CD4-positive, alpha-beta T cell (primary cell): ENCODE measurements at places on chromosomes 16 and 17.
A peak's percentile ranks its signal among the peaks of the same experiment; 100 is the strongest.

DNA sequence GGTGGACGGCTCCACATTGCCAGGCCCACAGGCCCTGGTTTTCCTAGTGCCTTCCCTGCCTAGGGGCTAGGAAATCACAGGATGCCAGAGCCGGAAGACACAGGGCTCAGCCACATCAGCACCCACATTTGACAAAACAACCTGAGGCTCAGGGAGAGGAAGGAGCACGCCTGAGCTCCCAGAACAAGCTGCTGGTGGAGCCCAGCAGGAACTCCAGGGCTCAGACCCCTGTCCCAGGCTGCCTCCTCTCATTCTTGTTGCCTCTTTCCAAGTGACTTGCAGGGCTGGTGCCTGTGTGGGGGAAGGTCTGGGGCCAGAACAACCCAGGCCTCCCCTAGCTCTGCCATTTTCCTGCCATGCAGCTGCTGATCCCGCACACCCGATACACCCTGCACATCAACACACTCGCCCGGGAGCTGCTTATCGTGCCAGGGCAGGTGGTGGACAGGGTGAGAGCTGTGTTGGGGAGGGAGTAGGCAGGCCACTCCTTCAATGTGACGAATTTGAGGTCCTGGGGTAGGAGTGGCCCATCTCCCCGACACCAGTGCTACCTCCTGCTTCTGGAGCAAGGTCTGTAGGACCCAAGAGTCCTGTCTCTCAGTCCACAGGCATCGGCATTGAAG is 7.6 kb downstream of the ALOX15B start:
- H3K27me3 ChIP-seq, result no peaks in the 10 kb centered on the region
- H3K4me3 ChIP-seq, result no peak overlapping the region
- no peaks in the 10 kb centered on the region for H3K4me1 ChIP-seq
- DNase-seq, result no peak
- H3K36me3 ChIP-seq, result no peaks in the 10 kb centered on the region
- no peak overlapping the region for H3K27ac ChIP-seq

GRCh38 chr17:76670020-76670717 is 26.6 kb upstream of the ST6GALNAC1 start:
- peak overlapping the region; percentile 81 for H3K27ac ChIP-seq
- DNase-seq, result no peak
- H3K27me3 ChIP-seq, result no peaks in the 10 kb centered on the region
- peaks cover 30% of the 10 kb centered on the region for H3K4me1 ChIP-seq
- no peak overlapping the region for H3K4me3 ChIP-seq

DNA sequence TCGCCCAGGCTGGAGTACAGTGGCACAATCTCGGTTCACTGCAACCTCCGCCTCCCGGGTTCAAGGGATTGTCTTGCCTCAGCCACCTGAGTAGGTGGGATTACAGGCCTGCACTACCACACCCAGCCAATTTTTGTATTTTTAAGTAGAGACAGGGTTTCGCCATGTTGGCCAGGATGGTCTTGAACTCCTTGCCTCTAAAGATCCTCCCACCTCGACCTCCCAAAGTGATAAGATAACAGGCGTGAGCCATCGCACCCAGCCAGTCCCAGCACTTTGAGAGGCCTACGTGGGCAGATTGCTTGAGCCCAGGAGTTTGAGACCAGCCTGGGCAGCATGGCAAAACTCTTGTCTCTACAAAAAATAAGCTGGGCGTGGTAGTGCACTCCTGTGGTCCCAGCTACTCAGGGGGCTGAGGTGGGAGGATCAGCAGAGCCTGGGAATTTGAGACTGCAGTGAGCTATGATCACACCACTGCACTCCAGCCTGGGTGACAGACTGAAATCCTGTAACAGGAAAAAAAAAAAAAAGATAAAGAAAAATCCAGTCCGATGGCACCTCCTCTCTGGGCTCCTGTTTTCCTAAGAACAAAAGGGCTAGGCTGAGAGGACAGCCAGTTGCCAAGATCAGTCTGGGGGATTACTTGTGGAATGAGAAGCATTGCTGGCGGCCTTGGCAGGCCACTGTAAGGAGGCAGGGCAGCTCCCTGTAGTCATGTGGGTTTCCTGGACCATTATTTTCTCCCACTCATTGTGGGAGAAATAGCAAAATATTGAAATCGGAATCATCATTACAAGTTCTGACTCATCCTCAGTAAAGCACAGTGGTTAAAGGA is 3.0 kb upstream of the PIPOX start:
- H3K4me3 ChIP-seq, result no peak overlapping the region
- H3K27me3 ChIP-seq, result no peaks in the 10 kb centered on the region
- H3K27ac ChIP-seq, result no peak overlapping the region
- H3K36me3 ChIP-seq, result no peaks in the 10 kb centered on the region
- no peak for DNase-seq

GRCh38 chr17:2685696-2686095 is 25.9 kb downstream of the CLUH start:
- no peak for DNase-seq
- H3K27ac ChIP-seq, result no peak overlapping the region
- H3K4me1 ChIP-seq, result peaks cover 29% of the 10 kb centered on the region
- H3K36me3 ChIP-seq, result peaks cover 41% of the 10 kb centered on the region
- no peaks in the 10 kb centered on the region for H3K27me3 ChIP-seq
- no peak overlapping the region for H3K4me3 ChIP-seq

DNA sequence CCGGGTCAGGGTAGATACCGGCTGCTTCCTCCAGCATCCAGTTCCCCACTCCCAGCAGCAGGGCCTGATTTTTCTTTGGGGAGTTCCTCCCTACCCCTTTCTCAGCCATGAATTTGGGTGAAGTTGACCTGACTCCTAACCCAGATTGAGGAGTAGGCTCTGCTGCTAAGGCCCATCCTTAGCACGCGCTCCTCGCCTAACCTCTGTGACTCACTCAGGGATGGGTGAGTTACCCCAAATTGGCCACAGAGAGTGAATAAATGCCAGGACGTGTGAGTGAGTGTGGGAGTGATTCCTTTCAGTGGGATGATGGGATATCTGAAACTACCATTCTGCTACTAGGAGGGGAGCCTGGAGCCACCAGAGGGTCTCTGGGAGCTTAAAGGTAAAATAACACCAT is 28.9 kb upstream of the ABCC12 start:
- no peak overlapping the region for H3K27ac ChIP-seq
- H3K4me3 ChIP-seq, result no peak overlapping the region
- H3K36me3 ChIP-seq, result no peaks in the 10 kb centered on the region
- DNase-seq, result no peak

- no peak overlapping the region for H3K27ac ChIP-seq
- H3K4me1 ChIP-seq, result peaks cover 43% of the 10 kb centered on the region
- DNase-seq, result no peak
- H3K4me3 ChIP-seq, result no peak overlapping the region
Measured at GRCh38 chr16:50310308-50311133, 44.2 kb downstream of the ADCY7 start.

- peaks cover 20% of the 10 kb centered on the region for H3K4me1 ChIP-seq
- H3K27ac ChIP-seq, result peak overlapping the region; percentile 77
- peak overlapping the region; percentile 92 for H3K4me3 ChIP-seq
- H3K36me3 ChIP-seq, result peaks cover 38% of the 10 kb centered on the region
Measured at GRCh38 chr16:23557779-23558702, 514 bp downstream of the UBFD1 start.

DNA sequence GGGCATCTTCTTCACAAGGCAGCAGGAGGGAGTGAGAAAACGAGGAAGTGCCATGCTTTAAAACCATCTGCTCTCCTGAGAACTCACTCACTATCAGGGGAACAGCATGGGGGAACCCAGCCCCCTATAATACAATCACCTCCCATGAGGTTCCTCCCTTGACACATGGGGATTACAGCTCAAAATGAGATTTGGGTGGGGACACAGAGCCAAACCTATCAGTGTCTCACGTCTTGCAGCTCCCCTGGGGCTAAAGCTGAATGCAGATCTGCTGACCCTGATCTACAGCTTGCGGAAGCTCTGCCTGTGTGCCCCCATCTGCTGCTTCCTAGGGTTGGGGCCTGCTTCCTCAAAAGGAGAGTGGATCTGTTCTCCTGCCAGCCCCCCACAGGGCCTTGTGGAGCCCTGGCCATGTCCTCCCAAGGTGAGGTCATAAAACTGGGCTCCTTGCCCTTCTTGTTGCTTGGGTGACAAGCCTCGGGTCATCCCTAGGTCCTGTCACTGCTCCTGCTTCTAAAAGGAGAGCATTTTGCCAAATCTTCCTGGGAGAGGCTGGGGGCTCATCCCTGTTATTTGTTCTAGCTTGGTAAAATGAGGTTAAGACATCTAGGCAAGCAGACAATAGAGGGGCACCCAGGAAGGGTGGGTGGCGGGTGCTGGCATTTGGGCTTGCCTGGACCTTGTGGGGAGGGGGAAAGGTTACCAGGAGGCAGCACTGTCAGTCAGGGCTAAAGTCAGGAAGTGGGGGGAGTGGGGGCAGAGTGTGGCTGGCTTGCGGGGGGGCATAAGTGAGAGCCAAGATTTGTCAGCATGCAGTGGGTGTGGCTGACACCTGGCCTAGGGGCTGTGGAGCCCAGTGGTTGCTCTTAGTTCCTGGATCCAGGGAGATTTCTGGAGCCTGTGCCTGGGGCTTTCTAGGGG is 16.0 kb downstream of the KRT33A start:
- peak; percentile 37 for DNase-seq
- peaks cover 56% of the 10 kb centered on the region for H3K4me1 ChIP-seq
- H3K27ac ChIP-seq, result no peak overlapping the region
- no peak overlapping the region for H3K4me3 ChIP-seq

DNA sequence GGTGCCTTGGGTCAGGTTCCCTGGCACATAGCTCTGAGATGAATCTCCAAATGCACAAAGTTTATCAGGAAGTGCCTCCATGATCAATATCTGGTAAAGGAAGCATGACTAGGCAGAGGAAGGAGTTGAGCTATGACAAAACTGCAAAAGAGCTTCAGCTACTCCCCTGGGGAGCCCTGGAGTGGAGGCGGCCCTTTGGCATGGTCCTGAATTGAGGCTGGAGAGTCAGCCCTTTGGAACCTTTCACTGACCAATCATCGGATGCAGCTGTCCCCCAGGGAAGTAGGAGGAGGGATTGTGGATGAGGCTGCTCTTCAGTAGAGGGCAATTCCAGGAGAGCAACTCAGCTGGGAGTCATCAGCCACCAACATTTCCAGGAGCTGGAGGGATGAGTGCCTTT is 46.1 kb upstream of the NLRP1 start:
- no peak for DNase-seq
- no peaks in the 10 kb centered on the region for H3K36me3 ChIP-seq
- H3K27me3 ChIP-seq, result peaks cover 12% of the 10 kb centered on the region
- no peak overlapping the region for H3K4me3 ChIP-seq

DNA sequence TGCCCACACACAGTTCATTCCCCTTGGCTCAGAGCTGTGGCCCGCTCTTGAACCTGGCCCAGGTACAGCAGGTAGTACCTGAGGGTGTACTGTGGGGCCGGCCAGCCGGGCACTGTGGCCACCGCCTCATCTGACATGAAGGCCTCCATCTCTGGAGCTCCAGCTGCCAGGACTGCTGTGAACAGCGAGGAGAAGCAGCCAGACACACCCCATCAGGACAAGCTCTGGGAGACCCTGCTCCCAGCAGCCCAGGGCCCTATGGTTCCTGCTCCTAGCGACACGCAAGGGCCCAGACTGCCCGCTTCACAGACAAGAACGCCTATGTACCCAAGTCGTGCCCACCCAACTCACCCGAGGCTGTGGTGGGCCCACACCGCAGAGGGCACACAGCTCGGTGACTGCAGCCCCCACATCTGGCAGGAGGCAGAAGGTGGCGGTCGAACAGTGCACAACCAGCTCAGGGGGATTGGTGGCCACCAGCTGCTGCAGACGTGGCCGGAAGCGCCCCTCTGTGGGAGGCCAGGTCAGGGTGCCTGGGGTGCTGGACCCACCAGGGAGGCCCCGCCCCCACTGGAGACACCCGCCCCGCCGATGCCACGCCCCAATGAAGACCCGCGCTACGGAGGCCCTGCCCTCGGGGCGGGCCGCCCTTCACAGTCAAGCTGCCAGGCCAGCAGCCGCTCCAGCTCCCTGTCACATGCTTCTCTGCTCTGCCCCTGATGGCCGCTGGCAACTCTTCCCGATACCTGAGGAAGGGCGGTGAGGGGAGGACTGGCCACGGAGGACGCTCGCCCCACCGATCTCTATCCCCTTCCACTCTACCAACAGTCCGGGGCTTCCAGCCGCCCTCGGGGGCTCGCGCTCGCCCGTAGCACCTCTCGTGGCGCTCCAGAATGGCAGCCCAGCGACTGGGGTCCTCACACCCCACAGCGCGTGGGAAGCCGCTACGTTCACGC is 1.1 kb upstream of the STUB1 start:
- peak overlapping the region; percentile 24 for H3K27ac ChIP-seq
- H3K4me1 ChIP-seq, result peaks cover 68% of the 10 kb centered on the region
- peaks cover 8% of the 10 kb centered on the region for H3K27me3 ChIP-seq

DNA sequence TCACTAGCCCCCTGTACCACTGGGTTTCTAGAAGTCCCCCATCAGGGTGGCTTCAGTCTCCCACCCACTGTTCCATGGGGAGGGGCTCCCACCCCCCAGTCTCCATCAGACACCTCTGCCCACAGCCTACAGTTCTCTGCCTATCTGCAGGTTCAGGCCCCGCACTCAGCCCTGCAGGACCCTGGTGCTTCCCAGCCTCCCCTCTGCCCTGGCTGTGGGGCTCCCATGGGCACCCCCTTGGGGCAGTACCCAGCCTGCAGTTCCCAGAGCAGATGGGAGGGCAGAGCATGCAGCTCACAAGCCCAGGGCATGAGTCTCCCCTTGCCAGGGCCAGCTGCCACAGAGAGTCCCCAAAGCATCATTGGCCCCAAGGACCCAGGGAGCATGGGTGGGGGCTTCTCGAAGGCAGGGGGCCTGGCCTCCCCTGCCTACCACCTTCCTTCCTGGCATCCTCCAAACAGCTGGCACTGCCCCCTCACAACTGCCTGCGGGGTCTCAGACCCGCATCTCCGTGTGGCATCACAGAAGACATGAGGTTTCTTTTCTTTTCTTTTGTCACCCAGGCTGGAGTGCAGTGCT is 2.8 kb upstream of the MRPL28 start:
- peaks cover 63% of the 10 kb centered on the region for H3K36me3 ChIP-seq
- DNase-seq, result no peak
- no peak overlapping the region for H3K4me3 ChIP-seq
- peaks cover 22% of the 10 kb centered on the region for H3K4me1 ChIP-seq
- H3K27me3 ChIP-seq, result no peaks in the 10 kb centered on the region

- H3K27me3 ChIP-seq, result no peaks in the 10 kb centered on the region
- DNase-seq, result no peak
Measured at GRCh38 chr16:88735121-88735520, 28.8 kb downstream of the CTU2 start.

- no peak overlapping the region for H3K27ac ChIP-seq
- H3K4me1 ChIP-seq, result no peaks in the 10 kb centered on the region
- H3K36me3 ChIP-seq, result no peaks in the 10 kb centered on the region
- DNase-seq, result no peak
- H3K27me3 ChIP-seq, result peaks cover 3% of the 10 kb centered on the region
Measured at GRCh38 chr17:63973930-63974593, 1.3 kb upstream of the SCN4A start.

- H3K27me3 ChIP-seq, result peaks cover 21% of the 10 kb centered on the region
- DNase-seq, result no peak
- H3K4me1 ChIP-seq, result no peaks in the 10 kb centered on the region
- no peak overlapping the region for H3K27ac ChIP-seq
- no peaks in the 10 kb centered on the region for H3K36me3 ChIP-seq
Measured at GRCh38 chr16:86732621-86733295, 154.4 kb downstream of the FOXL1 start.

GRCh38 chr17:17448076-17448475 is 28.7 kb upstream of the MED9 start:
- H3K27ac ChIP-seq, result no peak overlapping the region
- H3K4me1 ChIP-seq, result no peaks in the 10 kb centered on the region
- H3K4me3 ChIP-seq, result no peak overlapping the region
- no peak for DNase-seq
- no peaks in the 10 kb centered on the region for H3K36me3 ChIP-seq
- no peaks in the 10 kb centered on the region for H3K27me3 ChIP-seq

- DNase-seq, result no peak
- H3K27ac ChIP-seq, result no peak overlapping the region
Measured at GRCh38 chr17:64356304-64356686, 34.4 kb downstream of the PECAM1 start.

- peak overlapping the region; percentile 65 for H3K4me3 ChIP-seq
- no peaks in the 10 kb centered on the region for H3K27me3 ChIP-seq
- peaks cover 77% of the 10 kb centered on the region for H3K4me1 ChIP-seq
- peak; percentile 92 for DNase-seq
- no peaks in the 10 kb centered on the region for H3K36me3 ChIP-seq
Measured at GRCh38 chr16:22190081-22190775, 15.8 kb upstream of the EEF2K start.
